ENCODE measurements at places on chromosomes 11 and 22.
A peak's percentile ranks its signal among the peaks of the same experiment; 100 is the strongest.

- DNase-seq: no peak
Observed at GRCh38 chr22:44988671-44989070, 21.1 kb downstream of the PHF21B start.

GRCh38 chr11:102139081-102139498 lies 28.8 kb downstream of the YAP1 start:
- peak; percentile 73 for DNase-seq

GRCh38 chr11:80315200-80315599 lies 874.4 kb upstream of the TENM4 start:
- no peak for DNase-seq

DNA sequence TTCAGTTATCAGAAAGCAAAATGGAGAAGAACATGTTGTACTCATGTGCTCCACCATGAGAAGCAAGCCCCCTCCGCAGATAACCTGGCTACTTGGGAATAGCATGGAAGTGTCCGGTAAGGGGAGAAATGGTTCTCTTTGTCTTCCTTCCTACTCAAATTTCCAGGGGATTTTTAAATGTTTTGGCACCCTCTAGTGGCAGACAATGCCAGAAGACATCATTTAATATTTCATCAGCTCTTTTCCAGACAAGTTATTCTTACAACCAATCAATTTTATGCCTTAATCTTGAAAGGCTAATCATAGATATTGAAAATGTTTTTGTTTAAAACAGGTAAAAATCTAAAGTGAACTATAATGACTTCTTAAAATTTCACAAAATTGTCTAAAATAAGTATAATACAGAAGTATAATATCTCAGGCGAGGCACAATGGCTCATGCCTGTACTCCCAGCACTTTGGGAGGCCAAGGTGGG lies 15.7 kb downstream of the CRTAM start:
- DNase-seq: peak; percentile 54

- DNase-seq: no peak
Observed at GRCh38 chr22:28268171-28268570, 349.1 kb upstream of the PITPNB start.

DNA sequence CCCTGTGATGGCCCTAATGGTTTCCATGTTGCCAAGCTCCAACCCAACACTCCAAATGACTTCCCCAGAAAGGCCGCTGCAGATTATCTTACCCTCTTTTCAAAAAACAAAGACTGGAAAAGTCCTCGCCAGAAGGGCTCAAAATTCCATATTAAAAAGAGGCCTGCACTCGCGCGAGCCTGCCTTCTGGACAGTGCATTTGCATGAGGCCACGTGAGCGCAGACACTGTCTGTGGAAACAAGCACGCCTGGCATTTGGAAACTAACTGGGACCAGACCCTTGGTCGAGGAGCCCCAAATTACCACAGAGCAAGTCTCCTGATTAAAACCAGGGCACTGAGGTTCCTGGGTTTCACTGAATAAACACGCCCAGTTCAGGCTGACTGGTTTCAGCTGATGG lies 42.9 kb downstream of the ABTB2 start:
- no peak for DNase-seq

DNA sequence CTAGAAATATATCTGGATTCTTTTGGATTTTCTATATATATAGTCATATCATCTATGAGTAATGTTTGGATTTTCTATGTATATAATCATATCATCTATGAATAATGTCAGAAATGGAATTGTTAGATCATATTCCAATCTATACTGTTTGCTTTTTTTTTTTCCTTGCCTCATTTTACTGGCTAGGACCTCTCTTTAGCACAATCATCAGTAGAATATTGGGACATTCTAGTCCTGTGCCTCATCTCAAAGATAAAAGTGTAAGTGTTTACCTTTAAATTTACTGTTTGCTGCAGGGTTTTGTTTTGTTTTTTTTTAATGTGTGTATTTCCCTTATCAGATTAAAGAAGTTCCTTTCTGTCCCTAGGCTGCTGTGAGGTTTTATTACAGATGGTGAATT lies 97.0 kb downstream of the C11orf65 start:
- DNase-seq: no peak

DNA sequence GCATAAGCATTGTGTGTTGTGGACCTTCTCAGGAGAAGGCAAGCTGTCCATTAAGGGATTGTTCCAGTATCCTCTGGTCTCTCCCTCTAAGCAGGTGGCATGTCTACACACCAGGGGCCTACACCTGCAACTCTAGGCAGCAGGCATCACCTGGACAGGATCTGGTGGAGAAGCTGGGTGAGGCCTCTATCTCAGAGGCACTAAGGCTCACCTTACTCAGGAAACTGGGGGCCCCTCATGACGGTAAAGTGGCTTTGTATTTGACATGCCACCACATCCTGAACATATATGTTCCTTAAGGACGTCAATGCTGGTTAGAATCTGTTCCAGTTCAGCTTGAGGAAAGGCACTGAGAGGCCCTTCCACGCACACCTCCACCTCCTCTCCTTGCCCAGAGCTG lies 891.3 kb downstream of the OPCML start:
- no peak for DNase-seq

DNA sequence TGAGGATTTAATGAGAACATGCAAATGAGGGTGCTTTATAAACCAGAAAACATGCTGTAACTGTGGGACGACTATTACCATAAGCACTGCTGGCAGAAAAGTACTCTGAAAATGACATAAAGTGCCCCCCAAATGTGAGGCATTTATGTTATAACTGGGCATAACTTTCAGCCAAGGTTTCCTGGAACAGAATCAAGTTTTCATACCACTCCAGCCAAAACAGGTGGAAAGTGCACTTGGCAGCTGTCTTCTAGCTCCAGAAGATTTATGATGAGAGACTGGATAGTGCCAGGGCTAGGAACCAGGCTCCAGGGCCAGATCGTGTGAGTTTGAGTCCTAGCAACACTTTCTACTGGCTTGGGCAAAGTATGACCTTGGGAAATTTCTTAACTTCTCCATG lies 339.2 kb downstream of the TENM4 start:
- no peak for DNase-seq

- no peak for DNase-seq
Observed at GRCh38 chr11:115941481-115941993, 437.3 kb upstream of the CADM1 start.

DNA sequence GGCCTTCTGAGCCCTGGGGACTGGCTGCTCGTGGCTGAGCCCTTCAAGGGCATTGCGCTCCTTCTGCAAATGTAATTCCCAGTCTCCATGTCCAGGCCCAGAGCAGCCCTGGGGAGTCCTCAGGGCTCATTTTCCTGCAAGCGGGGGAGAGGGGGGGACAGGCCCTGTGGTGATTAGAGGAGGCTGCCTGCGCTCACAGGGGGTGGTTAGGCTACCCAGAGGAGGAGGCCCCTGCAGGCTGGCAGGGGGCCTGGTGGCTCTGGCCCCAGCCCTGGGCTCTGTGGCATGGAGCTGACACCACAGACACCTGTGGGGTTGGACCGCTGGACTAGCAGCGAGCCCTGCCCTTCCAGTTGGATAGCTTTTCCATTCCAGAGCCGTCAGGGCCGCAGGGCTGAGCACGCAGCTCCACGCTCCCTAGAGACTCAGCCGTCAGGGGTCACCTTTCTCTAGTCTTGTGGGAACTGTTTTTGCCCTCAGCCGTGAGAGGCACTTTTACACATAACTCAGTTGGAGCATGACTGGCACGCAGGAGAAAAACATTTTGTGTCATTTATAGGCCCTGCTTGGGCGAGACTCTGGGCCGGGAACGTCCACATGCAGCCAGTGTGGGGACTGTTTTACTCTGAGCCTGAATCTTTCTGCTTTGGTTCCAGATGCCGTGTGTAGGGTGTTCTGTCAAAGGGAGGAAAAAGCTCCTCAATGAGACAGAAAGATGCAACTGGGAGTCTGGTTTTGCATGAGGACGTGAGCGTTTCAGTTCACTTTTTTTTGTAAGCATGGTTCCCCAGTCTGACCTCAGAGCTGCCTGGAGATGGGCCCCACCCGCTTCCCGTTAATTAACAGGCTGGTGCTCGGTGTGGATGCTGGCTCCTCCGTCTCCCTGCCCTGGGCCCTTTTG lies 58.1 kb downstream of the LRP5 start:
- no peak for DNase-seq

DNA sequence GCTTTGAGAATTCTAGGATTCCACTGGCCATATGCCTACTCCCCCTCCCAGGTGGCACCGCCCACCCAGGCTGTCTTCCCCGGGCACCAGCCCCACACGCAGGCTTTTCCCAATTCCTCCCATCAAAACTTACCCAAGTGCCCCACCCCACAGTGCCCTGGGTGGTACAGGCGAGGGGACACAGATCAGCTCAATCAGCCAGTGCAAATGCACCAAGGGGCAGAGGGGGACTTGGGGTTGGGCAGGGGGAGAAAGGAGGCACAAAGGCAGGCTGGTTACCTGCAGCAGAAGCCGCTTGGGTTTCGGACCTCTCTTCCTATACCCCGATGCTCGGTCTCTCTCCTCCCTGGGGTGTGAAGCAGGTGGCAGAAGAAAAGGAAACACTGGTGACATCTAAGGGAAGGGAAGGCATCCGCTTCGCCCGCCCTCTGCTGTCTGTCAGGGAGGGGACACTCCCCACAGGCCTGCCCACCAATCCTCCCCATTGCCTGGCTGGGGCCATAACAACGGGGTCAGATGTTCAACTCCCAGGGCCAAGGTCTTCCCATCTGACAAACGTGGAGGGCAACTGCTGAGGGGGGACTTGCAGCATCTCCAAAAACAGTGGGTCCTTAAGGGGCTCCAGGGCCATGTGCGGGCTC lies 14.0 kb downstream of the CBX7 start:
- DNase-seq: no peak

DNA sequence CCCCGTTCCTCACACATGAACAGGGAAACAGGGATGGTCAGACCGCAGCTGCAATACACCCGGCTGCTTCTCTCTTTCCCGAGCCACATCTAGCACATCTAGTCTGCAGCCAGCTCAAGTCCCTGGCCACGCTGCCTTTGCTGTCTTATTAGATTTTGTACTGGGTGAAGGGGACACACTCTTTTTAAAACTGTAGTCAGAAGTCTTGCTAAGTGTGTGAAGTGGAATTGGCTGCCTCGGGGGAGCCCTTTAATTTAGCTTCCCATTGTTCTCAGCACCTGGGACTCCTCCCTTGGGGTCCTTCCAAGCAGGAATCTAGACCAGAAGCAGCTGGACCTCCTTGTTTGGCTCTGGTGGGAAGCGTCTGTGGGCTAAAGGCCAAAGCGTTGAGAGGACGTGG lies 420.0 kb downstream of the CTTN start:
- DNase-seq: no peak

- DNase-seq: no peak
Observed at GRCh38 chr11:35541621-35542375, 16.4 kb upstream of the PAMR1 start.

- DNase-seq: no peak
Observed at GRCh38 chr11:112615238-112615637, 346.0 kb upstream of the NCAM1 start.

DNA sequence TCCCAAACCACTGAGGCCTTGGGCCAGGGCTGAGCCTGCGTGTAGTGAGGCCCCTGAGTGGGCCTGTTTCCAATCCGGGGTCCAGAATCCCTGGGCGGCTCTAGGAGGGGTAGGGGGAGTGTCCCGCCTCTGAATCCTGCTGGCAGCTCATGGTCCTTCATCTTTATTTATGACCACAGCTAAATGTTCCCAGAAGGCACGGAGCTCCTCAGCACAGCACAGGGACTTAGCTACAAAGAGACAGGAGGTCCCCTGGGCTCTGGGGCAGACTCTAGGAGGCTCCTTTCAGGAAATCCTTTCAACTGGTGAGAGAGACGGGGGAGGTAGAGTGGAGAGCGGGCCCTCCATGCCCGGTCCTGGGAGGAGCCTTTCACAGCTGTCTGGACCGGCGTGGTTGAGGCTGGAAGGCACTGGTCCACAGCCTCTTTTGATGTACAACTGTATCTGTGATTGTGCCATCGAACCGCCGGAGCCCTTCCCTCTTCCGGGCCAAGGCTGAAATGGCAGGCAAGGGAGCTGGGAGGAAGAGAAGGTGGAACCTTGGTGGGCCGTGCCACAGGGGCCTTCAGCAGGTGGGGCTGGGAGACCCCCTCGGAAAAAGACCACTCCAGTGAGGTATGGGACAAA lies 46.8 kb downstream of the SCUBE1 start:
- no peak for DNase-seq
